ENCODE measurements at places on chromosomes 6 and 20.

DNA sequence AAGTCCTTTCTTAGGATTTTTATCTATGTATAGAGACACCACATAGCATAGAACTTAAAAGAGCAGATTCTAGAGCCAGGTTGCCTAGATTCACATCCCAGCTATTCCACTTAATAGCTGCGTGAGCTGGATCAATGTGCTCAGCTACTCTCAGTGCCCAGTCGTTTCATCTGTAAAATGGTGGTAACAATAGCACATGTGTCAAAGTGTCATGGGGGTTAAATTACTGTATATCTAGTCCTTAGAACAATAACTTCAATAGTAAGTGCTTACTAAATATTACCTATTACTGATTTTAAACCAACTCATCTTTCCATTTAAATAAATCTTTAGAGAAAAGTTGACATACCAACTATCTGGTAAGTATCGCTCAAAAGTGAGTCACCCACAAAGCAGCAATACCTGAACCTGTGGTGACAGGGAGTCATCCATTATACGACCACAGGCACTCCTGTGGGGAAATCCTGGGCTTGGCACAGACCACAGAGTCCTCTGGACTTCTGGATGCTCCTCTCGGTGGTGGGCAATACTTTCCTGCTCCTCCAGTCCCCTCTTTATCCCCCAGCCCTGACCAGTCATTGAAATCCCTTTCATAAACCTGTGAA is 154.8 kb downstream of the PDSS2 start:
- no peak for DNase-seq

DNA sequence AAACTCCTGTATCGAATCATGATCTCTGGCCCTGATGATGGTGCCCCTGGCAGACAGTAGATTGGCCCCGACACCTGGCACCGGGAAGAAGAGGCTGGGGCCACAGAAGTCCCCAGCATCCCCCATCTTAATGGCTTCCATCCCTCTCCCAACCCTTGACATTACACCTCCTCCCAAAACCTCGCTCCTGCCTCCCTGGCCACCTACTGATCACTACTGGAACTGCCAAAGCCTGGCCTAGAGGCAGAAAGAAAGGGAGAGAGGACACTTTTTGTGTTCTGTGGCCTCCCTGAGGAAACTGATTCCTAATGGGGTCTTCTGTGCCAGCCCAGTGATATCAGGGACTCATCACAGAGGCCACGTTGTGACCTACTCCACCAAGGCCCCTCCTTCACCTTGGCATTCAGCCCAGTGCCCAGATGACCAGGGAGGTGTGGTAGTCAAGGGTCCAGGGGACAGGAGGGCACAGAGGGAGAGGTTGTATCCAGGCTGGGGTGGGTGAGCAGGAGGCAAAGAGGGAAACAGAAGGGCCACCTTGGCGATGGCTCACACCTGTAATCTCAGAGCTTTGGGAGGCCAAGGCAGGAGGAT is 6.1 kb downstream of the C20orf173 start:
- no peak for DNase-seq

DNA sequence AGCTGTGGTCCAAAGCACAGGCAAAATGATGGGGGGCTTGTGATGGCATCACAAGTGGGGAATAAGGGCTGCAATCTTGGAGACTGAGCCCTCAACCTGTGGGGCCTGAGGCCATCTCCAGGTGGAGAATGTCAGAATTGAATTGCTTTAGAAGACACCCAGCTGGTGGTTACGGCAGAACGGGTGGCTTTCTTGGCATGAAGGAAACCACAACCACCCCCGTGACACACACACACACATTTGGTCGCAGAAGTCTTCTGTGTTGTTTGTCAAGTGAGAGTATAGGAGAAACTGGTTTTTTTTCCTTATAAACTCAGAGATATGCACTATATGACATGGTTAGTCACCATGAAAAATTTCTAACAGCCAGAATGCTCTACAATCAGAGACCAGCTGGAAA is 139.5 kb upstream of the CDH4 start:
- DNase-seq = no peak

DNA sequence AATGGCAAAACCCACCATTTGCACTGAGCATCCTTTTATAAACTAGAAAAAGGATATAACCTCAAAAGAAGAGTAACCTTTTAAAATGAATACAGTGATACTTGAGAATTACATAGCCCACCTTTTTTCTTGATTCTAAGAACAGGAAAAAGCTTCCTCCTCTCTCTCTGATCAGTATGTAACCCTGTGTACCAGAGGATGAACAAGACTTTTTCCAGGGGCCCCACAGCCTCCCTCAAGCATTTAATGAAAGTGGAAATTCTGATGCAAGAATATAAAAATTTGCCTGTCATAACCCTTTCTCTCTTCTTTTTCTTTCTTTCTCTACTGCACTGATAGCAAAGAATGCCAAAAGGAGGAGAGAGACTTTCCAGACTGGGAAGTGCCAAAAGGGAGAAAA is 64.2 kb upstream of the BTN3A2 start:
- no peak for DNase-seq

DNA sequence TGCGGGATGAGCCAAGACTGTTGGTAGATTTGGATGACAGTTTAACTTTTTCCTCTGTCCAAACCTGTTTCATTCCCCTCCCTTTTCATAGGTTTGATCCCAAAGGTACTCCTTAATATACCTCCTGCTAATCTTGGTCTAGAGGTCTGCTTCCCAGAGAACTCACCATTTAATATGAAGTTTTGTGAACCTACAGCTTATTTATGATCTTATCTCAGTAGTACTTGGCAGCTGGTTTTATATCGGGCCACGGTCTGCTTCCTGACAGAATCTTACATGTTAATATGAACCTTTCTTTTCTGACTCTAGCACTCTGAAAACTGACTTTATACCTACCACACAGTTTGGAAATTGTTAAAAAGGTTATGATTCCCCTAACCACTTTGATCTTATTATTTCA is 138.7 kb downstream of the MACROD2 start:
- no peak for DNase-seq

- no peak for DNase-seq
Observed at GRCh38 chr6:150167479-150167873, 24.6 kb downstream of the PPP1R14C start.

- DNase-seq = no peak
Observed at GRCh38 chr6:161141173-161141572, 132.7 kb downstream of the AGPAT4 start.

GRCh38 chr6:106858653-106859092 is 115.9 kb downstream of the CD24 start:
- DNase-seq = no peak

- DNase-seq = no peak
Observed at GRCh38 chr6:130368576-130368975, 2.8 kb downstream of the TMEM200A start.

GRCh38 chr6:139028658-139029469 is at the start of gene ABRACL:
Gene ABRACL, plus strand, starts transcription at chr6:139028745. Its CDS starts 5,416 bp downstream, at chr6:139034161.
- DNase-seq = peak; percentile 90

GRCh38 chr20:46997187-46997586 is 102.5 kb downstream of the EYA2 start:
- no peak for DNase-seq

DNA sequence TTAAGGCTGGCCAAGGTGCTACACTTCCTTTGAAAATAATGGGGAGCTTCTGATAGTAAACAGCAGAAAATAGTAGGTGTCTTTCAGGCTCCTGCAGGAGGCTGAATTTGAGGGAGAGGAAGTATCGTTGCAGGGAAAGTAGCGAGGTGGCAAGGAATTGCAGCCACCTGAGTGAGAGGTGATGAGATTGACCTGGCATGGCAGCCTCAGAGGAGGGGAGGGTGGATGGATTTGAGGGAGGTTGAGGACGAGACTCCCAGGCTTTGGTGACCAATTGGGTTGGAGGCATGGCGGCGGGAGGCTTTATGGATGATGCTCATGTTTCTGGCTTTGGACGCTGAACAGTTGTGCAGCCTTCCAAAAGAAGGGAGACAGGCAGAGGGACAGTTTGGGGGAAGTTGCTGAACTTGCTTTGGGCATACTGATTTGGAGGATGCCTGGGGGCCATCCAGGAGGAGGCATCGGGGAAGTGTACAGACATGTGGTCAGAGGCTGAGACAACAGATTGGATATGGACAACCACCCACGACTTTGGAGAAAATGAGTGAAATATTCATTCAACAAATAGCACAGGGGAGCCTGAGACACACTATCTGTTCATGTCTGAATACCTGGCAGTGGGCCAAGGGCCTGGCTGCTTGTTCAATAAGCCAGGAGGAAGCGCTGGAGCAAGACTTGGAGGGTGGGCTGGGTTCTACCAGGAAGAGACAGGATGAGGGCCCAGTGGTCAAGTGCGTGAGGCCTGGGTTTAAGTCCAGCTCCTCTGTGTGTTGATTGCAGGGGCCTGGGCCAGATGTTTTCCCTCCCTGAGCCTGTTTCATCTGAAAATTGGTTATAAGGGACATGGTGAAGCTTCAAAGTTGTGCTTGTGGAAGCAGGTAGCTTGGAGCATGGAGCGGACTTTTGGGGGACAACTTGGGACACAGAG is 113.2 kb downstream of the CEBPB start:
- no peak for DNase-seq

GRCh38 chr6:129641344-129641743 is 68.6 kb downstream of the ARHGAP18 start:
- no peak for DNase-seq

Measured in stimulated activated naive CD4-positive, alpha-beta T cell treated with Interleukin-2 at 50 U/mL for 16 hours (primary cell).